Breast epithelium (tissue), 4 donors: ENCODE measurements at places on chromosomes 16 and 17. TPM values are rescaled to one million over a fixed set of nuclear protein-coding genes. Genes with fewer than 3 reads are reported as not detected.

- DNase-seq = no peak
- H3K36me3 ChIP-seq = no peaks in the 10 kb centered on the region
- H3K4me1 ChIP-seq = peaks cover 6% of the 10 kb centered on the region
- no peaks in the 10 kb centered on the region for H3K27me3 ChIP-seq
- H3K4me3 ChIP-seq = no peak overlapping the region
Observed at GRCh38 chr16:442976-443375, 17.5 kb downstream of the RAB11FIP3 start.

DNA sequence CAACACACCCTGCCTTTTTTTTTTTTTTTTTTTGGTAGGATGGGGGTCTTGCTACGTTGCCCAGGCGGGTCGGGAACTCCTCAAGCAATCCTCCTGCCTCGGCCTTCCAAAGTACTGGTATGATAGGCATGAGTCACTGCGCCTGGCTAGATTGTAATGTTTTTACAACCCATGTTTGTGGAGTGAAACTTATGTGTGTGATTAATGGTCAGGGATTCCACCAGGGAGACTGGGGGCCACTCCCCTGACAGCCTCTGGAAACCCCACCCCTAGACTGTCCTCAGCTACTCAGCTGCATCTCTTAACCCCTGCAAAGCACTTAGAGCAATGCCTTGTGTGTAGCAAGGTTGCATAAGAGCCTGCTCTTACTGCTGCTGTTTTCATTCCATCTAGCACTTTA, 220.5 kb downstream of the PARN start:
- H3K27me3 ChIP-seq = no peaks in the 10 kb centered on the region
- H3K4me1 ChIP-seq = no peaks in the 10 kb centered on the region
- H3K4me3 ChIP-seq = no peak overlapping the region
- no peak overlapping the region for H3K27ac ChIP-seq
- H3K36me3 ChIP-seq = no peaks in the 10 kb centered on the region

DNA sequence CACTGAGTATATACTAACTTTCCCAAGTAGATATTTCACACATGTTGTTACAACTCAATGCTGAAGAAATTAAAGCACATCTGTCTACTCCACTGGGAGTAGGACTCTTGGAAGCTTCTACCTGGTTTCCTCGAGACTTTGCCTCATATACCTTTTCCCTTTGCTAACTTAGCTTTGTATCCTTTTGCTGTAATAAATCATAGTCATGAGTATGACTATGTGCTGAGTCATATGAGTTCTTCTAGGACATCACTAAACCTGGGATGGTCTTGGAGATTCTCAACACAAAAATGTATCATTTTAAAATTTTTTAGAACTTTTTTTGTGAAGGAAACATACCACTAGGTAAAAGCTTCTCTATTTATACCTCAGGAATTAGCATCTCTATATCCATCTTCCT, 39.8 kb downstream of the ABCA5 start:
- H3K36me3 ChIP-seq = peaks cover 14% of the 10 kb centered on the region
- no peaks in the 10 kb centered on the region for H3K4me1 ChIP-seq
- H3K27ac ChIP-seq = no peak overlapping the region

DNA sequence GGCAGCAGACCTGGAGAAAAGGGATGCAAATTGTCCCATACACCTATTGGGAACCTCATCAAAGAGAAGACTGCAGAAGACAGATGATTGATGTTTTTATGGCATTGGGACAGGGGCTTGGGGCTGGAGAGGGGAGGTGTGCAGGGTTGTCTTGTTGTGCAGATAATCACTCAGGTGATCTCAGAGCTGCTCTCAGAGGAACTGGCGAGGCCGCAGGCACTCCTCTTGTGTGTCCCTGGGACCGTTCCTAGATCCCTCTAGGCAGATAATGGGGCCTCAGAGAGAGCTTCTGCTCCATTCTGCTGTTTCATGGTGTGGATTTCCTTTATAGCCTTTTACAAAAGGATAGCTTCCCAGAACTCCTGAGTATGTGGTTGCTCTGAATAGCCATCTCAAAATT, 1.6 kb downstream of the RNF213 start:
- H3K36me3 ChIP-seq = no peaks in the 10 kb centered on the region
- H3K4me3 ChIP-seq = no peak overlapping the region
- H3K27me3 ChIP-seq = no peaks in the 10 kb centered on the region
- H3K27ac ChIP-seq = peak overlapping the region; percentile 99
- peaks cover 16% of the 10 kb centered on the region for H3K4me1 ChIP-seq

Gene IQCK
- total RNA-seq = 63.8 TPM
